ENCODE measurements at places on chromosomes 5 and 9.
A peak's percentile ranks its signal among the peaks of the same experiment; 100 is the strongest.

DNA sequence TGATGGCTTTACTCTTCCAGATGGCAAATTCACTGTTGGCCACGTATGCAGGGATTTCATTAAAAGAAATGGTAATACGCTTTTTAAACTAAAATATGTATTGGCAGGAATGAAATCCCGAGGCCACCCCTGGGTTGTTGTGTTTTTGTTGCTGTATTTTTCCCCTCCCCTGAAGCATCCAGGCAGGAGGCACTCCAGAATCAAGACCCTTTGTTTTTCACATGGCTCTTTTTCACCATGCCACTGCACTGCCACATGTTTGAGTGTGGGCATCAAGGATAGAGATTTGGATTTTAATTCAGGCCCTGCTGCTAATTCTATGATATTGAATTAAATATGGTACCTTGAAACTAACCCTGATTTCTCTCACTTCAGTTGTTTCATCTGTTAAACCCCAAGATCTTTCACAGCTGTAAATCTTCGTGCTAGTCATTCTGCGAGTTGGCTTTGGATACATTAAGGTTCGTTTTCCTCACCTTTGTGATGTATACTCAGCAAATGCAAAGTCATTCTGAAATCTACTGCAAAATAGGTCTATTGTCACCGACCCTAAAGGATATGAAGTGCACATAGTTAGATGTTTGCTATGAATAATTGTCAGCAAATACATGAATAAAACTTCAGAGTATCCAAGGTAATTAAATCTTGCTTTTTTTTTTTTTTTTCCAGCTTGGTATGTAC, 533.4 kb downstream of the PTPRD start:
- DNase-seq, result no peak

DNA sequence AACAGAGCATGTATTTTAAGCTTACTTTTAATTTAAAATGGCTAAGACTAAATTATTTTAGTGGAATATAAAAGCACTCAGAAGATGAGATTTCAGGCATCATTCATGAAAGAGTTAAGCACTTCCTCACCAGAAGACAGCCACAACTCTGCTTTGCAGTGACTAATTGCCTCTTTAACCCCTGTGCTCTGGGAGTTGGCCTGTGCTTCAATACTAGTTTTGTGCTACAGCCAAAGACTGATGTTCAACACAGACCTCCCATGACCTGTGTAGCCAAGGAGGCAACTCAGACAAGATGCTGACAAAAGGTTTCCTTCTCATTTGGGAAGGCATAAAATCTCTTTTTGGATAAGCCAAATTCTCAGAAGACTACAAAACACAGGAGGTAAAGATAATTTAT, 353.5 kb downstream of the FBXL17 start:
- DNase-seq, result no peak

GRCh38 chr9:127644146-127644827, 32.2 kb downstream of the STXBP1 start:
- DNase-seq, result no peak

- no peak for DNase-seq
Observed at GRCh38 chr9:98124637-98125426, 5.8 kb upstream of the TRIM14 start.

DNA sequence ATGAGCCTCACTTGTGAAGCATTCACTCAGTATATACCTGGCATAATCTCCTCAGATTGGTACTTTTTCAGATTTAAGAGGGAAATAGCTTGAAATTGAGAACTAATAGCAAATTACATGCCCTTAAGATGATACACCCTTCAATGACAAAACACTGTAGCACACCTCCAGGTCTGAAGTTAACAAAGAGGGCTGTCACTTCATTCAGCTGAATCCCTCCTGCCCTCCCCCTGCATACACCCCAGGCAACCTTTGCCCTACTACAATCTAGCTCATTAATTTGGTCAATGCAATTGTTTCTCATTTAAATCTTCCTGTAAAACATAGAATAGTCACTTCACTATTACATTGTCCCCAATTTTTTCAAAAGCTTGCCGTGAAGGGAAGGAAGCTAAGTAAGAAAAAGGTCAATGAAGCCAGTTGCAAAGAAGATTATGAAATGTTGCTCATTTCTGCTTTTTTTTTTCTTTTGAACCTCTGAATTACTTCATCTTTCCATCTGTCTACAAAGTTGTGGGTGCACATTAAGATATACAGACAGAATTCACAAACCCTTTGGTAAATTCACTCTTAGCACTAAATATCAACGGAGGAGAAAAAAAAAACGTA, 294.8 kb upstream of the PTGER4 start:
- DNase-seq, result no peak

GRCh38 chr9:89955626-89956025, 350.8 kb downstream of the GADD45G start:
- DNase-seq, result no peak

DNA sequence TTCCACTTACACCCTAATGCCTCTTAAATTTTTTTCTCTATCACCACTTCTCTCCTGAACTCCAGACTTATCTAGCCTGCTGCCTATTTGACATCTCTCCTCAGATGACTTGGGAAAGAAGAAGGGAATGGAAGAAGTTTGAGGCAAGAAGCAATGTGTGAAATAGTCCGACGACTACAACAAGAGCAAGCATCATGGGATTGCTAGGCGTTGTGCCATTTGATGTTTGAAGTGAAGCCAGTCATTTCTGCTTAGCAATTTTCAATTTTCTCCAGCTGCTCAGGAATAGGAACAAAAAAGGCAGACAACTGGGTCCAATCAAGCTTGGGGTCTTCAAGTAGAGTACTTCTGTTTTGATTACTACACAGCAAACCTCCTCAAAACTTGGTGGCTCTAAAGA, 106.4 kb downstream of the HSD17B3 start:
- no peak for DNase-seq

GRCh38 chr9:113665756-113666155, 202.2 kb downstream of the RGS3 start:
- DNase-seq, result no peak

DNA sequence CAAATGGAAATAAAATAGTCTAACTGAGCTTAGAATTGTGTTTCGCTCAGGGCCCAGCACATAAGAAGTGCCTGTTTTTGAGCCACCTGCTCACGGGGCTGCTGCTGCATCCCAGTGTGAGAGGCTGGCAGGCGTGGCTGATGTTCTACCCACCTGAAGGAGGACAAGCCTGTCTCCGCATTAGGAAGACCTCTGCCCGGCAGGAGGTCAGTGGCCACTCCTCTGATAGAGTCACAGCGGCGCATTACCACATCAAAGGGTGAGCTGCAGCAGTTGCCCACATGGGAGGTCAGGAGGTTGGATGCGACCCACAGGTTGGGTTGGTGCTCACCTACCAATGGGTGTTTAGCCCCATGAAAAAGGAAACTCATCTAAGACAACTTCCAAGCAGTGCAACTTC, 3.7 kb upstream of the SLC6A7 start:
- no peak for DNase-seq

- DNase-seq, result no peak
Observed at GRCh38 chr9:126150411-126151030, 176.1 kb upstream of the MVB12B start.

DNA sequence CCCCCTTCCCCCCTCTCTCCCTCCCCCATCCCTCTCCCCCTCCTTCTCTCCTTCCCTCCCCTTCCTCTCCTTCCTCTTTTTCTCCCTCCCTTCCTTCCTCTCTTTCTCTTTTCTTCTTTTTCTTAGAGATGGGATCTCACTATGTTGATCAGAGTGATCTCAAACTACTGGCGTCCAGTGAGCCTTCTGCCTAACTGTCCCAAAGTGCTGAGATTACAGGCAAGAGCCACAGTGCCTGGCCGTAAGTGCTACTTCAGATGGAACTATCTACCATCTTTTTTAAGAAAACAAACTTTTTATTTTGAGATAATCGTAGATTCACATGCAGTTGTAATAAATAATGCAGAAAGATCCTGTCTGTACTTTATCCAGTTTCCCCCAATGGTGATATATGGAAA, 6.3 kb downstream of the RCL1 start:
- no peak for DNase-seq

DNA sequence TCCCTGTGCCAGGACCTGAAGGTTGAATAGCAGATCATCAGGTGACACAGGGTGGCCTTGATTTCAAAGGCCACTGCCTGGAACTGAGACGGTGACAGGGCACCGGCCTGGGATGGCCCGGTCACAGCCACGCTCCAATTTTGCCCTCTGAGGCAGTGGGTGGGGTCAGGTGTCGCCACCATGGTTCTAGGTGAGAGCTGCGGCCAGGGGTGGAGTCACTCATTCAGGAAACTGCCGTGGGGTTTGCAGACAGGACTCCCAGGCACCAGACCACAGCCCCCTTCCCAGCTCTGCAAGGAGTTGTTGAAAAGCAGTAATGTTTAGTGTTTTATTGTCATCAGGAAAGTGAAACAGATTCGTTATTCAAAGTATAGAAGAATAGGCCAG, 17.3 kb upstream of the RNU6ATAC start:
- DNase-seq, result peak; percentile 26

DNA sequence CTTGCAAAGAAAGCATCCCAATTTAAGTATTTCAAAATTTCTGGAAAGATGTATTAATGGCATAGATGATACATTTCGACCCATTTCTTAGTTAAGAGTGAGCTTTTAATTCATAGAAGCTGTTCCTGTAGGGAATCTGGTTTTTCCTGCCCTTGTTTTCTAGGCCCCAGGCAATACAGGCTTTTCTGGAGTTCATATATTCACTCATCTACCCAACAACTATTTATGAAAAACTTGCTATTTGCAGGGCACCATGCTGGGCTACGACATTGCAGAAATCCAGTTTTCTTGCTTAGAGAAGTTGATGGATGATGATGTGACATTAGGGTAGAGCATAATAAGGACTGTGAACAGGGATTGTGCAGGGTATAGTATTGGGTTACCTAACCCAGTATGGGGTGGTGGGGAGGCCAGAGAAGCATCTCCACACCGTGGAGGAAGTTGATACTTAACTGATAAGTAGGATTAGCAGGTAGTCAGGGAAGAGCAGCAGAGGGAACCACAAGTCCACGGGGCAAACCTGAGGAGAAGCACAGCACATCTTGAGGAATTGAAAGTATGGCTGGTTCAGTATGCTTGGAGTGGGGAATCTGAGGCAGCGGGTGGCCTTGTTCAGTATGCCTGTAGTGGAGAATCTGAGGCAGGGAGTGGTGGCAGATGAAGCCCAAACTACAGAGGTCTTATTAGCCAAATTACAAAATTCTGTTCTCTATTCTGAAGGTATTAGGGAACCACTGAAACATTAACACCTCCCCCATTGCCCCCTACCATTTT, 247.5 kb downstream of the ARRDC3 start:
- DNase-seq, result no peak

DNA sequence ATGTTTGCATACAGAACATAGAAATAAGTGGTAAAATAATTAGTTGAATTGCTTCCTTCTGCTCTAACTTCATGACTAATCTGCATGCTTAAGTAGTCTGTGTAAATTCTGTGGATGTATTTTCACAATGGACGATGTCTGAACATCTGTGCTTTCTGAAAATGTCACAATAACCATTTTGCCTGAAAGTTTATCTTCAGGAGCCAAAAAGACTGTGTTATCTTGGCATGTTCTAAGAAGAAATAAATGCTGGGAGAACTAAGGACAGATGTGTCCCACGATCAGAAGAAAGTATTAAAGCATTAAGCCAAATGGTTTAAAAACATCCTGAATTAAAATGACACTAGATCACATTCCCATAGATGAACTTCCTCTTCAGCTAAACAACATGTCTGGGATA, 397.6 kb downstream of the SPOCK1 start:
- DNase-seq, result no peak

GRCh38 chr9:124279531-124280175, 21.9 kb downstream of the NEK6 start:
- DNase-seq, result no peak

DNA sequence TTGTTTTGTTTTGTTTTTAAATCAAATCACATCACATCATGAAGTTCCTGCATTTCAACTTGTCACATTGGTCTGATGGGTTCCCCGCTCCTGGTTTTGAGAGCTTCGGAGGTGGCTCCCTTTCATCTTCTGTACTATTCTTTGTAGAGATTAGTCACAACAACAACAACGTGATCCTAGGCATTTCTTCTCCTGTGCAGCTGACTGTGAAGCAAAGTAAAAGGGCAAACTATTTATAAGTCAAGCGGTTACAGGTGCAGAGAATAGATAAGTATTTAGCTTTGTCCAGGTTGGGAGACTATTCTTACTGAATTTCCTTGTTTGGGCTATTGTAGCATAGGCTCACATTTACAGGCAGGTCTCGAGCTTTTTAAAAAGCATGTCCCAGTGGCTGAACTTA, 197.7 kb upstream of the CDKN2B start:
- DNase-seq, result no peak

- DNase-seq, result no peak
Observed at GRCh38 chr5:108046955-108047670, 334.8 kb downstream of the FBXL17 start.

DNA sequence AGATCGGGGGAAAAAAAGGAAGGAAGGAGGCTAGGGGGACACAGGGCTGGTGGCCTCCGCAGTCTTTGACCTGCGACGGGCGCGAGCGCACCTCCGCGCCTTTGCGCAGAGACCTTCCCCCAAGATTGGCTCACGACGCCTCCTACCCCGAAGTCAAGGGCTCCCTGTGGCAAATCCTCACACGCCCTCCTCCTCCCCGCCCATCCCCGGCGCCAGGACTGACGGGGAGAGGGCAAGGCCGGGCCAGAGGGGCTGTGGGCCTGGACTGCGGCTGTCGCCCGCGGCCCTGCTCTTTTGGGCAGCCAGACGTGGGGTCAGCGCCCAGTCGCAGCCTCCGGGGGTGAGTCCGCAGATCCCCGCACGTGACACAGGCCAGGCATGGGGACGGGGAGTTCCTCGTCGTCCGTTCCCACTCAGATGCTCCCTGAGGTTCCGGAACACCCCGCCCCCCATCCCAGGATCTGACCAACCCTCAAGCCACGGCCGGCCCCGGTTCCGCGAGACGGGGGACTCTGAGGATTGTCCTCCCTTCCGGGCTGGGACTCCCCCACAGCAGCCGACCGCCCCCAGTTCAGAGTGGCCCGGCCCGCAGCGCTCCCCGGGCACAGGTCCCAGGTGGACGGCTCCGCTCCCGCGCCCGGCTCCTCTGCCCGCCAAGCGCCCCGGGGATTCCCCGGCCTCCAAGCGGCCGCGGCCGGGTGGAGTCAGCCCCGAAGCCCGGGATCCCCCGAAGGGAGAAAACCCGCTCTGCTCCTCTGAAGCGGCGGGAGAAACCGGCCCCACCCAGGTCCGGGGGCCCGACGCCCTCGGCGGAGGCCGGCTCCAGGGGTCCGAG, 543 bp upstream of the ANKRD33B start:
- DNase-seq, result peak; percentile 67

DNA sequence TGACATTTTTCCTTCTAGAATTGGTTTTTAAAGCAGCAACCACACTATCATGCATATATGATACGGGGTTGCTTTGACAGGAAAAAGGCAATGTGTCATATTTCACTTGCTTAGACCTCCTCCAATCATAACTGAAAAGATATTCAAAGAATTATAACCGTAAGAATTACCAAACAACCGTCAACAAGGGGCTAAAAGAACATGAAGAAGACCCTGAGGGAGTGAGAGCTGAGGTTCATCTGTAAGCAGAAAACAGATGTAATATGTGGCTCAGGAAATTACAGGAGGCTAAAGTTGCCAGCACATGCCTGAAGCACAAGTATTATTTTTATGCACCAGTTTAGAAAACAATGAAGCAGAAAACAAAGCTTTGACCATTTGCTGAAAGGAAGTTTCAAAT, 78.9 kb downstream of the APBA1 start:
- no peak for DNase-seq

- DNase-seq, result no peak
Observed at GRCh38 chr9:88824711-88825110, 166.6 kb upstream of the S1PR3 start.

GRCh38 chr5:54696931-54697330, 179.4 kb downstream of the SNX18 start:
- DNase-seq, result no peak

- peak; percentile 61 for DNase-seq
Observed at GRCh38 chr9:34985311-34985899, 4.1 kb upstream of the DNAJB5 start.

- no peak for DNase-seq
Observed at GRCh38 chr9:117473293-117473692, 58.4 kb upstream of the ASTN2 start.

All from activated CD4-positive, CD25-positive, alpha-beta regulatory T cell treated with anti-CD3 and anti-CD28 coated beads, Interleukin-2, amount 50 U/mL, for 72 hours (primary cell).